ENCODE measurements at places on chromosomes 6 and 20. TPM values are rescaled to one million over a fixed set of nuclear protein-coding genes. Genes with fewer than 3 reads are reported as not detected.

Gene IL17F
- not detected for total RNA-seq

Gene FAM83C
- not detected for total RNA-seq

Gene ATP9A
- 0.59 TPM for total RNA-seq

Gene HLA-DPA1
- total RNA-seq: 119 TPM

Gene MBOAT1
- 34.9 TPM for total RNA-seq

Gene RSPH9
- total RNA-seq: 0.11 TPM

Gene MEI4
- total RNA-seq: not detected

Gene CCNC
- 38.5 TPM for total RNA-seq

Gene EZR
- total RNA-seq: 252 TPM

Gene FAM209A
- 1.5 TPM for total RNA-seq

Gene KIFC1
- total RNA-seq: 123 TPM
